ENCODE measurements at places on chromosomes 6 and 20.

- no peak for DNase-seq
Measured at GRCh38 chr20:906703-907270, 9.3 kb downstream of the ANGPT4 start.

DNA sequence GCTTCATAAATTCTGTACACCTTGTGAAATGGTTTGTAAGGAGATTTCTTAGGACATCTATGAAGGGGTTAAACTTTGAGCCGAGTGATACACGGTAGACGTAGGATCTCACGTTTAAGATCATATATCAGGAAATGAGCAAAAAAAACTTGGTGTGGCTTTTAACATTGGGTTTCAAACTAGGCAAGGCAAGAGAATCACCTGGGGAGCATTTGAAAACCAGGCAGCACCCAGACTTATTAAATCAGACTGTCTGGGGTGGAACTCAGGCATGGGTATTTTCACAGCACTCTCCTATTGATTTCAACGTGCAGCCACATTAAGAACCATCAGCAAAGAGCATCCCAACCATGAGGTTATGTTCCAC lies 26.4 kb downstream of the LY86 start:
- no peak for DNase-seq

DNA sequence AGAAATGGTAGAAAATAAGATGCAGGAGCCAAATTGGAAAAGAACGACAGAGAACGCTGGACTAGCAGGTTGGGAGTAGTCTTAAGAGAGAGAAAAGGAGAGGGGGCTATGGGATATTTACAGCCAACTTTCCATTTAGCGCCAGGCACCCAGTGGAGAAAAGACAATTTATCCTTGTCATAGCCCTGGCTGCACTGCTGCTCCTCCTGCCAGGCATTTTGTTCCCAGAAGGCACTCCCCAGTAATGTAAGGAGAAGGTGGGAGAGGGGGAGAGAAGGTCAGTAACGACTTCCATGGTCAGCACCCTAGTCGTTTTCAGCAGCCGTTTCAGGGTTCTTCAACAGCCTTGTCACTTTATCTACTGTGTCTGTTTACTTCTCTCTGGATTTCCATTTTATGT lies 159.0 kb downstream of the TRMT11 start:
- DNase-seq, result no peak

DNA sequence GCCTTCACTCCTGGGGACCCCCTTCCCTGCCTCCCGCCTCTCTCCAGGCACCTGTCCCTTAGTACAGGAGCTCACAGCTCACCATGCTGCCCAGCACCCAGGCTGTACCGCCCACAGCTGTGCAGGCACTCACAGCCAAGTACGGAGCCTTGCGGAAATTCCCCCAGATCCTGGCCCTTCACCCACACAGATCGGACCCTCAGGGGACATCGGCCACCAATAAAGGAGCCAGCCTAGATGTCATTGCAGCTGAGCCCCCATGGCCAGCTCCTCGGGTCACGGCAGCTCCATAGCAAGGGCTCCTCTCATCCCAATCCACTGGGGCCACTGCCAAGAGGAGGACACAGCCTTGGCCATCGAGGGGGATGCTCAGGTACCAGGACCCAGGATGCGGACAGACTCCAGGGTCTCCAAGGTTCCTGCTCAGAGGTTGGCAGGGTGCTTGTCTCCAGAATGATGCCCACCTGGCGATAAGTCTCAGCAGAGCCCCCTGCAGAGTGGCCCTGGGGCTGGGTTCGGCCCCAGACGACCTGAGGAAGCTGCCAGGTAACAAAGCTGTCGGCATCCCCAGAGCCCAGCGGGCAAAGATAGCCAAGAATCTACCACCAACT lies 82.3 kb downstream of the YTHDF1 start:
- no peak for DNase-seq

GRCh38 chr6:97497713-97498331 lies 214.8 kb upstream of the MMS22L start:
- DNase-seq, result no peak

DNA sequence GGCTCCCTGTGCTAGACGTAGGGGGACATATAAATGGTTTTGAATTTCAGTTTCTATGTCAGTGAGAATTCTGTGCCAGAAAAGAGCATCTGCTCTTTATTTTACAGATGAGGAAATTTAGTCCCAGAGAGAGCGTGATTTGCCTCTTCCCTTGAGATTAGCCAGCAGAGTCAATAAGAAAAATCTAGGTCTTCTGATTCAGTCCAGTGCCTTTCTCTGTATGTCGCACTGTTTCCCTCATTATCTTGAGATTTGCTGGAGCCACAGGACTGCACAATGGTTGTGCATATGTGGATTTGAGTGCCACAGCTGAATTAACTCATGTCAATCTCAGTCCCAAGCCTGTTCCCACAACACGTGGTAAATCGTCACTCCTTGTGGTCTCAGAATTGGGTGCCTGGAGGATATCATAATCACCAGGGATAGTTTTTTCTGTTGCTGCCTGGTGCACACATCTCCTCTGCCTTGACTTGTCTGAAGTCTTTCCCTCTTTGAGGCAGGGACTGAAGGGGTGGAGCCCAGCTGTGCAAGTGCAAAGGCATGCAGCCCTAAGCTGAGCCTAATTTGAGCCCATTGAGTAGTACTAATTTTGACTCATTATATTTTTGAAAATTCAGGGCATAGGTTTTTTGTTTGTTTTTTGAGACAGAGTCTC lies 276.7 kb downstream of the SOX4 start:
- no peak for DNase-seq

GRCh38 chr20:38466171-38466570 lies 6.5 kb upstream of the RALGAPB start:
- DNase-seq, result no peak

DNA sequence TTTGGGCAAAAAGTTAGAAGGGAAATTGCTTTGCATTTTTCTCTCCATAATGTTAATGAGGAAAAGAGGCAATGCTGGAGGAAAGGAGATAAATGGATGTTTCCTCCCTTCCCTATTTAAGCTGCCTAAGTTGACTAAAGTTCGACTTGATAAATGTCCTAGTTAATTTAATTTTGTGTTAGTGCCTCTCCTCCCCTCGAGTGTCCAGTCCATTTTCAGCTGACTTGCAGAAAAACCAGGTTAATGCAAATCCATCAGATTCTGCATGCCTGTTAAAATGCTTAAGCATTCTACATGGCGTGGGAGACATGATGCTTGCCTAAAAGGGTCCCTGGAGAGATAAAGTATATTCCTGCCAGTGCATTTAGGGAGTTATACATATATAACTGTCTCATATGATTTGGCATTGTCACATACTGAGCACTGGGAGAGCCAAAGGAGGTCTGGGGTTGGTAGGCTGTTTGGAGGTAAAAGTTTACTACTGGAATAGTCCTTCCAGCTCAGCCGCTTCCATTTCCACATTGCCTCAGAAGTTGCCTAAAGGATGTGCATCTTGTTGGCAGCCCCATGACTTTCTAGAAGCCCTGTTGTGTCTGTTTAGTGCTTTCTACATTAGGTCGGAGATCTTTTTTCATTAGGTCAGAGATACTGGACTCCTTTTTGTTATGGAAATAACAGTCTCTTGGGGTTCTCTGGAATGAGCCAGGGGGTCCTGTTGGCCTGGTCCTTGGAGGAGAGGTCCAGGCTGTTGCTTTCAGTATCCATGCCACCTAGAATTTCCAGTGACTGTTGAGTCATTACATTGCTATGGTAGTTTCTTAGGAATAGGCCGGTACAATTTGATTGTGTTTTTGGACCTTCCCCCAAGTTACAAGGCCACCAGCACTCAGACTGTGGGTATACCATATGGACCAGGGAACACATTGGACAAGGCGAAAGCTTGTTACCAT lies 30.4 kb downstream of the JARID2 start:
- DNase-seq, result no peak

GRCh38 chr6:56642366-56643261 lies at the start of gene DST:
TSS of gene DST (minus strand) at chr6:56642889.
- no peak for DNase-seq

GRCh38 chr6:52707963-52708680 lies 37.2 kb downstream of the TMEM14A start:
- no peak for DNase-seq

GRCh38 chr6:162602759-162603158 lies 124.8 kb downstream of the PRKN start:
- no peak for DNase-seq

DNA sequence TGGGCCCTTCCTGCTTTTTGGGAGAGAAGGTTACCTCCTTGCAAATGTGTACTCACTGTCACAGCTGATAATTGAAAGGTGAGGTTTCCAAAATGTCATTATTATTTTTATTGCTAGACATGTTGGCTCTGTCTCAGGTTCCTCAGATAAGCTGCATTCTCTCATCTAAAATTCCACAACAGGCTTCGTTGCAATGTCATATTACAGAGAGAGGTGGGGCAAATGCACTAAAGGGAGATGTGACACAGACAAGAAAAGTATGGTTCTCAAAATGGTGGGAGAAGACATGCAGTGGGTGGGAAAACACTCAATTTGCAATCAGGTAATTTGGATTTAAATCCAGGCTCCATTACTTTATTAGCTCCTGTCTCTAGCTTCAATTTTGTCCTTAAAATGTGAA lies 256.4 kb upstream of the POU3F2 start:
- no peak for DNase-seq

- no peak for DNase-seq
Measured at GRCh38 chr20:15922556-15922955, 650.7 kb downstream of the KIF16B start.

DNA sequence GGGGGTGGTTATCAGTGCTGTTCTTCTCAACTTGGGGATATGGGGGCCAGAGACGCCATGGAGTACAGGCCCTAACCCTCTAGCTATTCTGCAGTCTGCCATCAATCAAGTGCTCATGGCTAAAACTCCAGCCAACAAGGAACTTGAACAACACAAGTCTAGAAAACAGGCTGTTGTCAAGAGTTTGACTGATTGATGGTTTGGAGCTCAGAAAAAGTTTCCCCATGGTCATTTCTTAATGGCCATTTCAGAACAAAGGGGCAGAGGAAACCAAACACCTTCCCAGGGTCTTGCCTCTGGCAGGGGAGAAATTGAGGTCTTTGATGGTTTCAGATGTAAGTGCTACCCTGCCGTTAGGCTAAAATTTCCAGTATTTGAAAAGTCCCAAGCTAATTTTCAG lies 15.1 kb downstream of the PCK1 start:
- no peak for DNase-seq

GRCh38 chr20:38300438-38300837 lies 3.5 kb upstream of the BPI start:
- no peak for DNase-seq

- peak; percentile 79 for DNase-seq
Measured at GRCh38 chr20:34558320-34559218, at the start of gene MAP1LC3A. TSS of gene MAP1LC3A (plus strand) at chr20:34558718. CDS start at chr20:34558869, 151 bp downstream.
